ENCODE measurements at places on chromosomes 1 and 21.

GRCh38 chr1:17808816-17809215 is 53.7 kb downstream of the ACTL8 start:
- DNase-seq: no peak

- no peak for DNase-seq
Observed at GRCh38 chr21:33270986-33271385, 4.8 kb downstream of the IL10RB start.

GRCh38 chr1:150961756-150962155 is 12.9 kb downstream of the CERS2 start:
- DNase-seq: no peak

DNA sequence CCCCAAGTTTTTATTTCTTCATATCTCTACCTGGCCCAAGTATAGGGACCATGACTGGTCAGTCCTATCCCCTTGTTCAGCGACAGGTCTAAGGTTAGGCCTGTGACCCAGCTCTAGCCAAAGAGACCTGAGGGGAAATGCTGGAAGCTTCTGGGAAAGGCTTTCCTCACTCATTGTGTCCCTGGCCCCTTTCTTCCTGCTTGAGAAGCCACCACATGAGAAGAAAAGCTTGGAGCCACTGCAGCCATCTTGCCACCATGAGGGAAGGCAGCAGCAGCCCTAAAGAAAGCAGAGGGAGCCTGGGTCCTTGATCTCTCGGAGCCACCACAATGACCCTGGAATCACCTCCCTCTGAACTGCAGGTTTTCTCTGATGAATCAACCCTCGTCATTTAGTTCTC is 43.4 kb downstream of the ATF3 start:
- DNase-seq: no peak

GRCh38 chr21:44372616-44373015 is 19.2 kb downstream of the TRPM2 start:
- DNase-seq: no peak

DNA sequence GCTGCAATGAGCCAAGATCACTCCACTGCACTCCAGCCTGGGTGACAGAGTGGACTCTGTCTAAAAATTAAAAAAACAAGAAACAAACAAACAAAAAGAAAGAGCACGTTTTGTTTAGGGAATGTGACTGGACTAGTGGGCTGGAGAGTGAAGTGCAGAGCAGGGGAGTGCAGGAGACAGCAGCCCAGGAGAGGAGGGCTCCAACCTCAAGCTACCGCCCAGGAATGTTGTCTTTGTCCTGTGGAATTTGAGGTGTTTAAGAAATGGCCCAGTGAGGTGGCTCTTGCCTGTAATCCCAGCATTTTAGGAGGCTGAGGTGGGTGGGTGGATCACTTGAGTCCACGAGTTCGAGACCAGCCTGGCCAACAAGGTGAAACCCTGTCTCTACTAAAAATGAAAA is 42.4 kb upstream of the MTF2 start:
- DNase-seq: no peak

DNA sequence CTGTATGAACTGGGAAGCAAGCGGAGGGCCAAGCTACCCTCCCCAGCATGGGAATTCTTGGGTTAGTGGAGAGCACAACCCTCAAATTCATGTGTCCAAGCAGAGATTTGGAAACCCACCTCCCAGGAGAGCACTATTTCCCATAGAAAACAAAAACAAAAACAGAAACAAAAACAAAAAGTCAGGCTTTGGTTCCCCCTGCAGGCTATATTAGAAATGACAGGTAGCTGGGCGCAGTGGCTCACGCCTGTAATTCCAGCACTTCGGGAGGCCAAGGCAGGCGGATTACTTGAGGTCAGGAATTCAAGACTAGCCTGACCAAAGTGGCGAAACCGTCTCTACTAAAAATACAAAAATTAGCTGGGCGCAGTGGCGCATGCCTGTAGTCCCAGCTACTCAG is 10.8 kb downstream of the MINDY1 start:
- no peak for DNase-seq

GRCh38 chr1:61441723-61442262 is 283.1 kb downstream of the TM2D1 start:
- DNase-seq: no peak

DNA sequence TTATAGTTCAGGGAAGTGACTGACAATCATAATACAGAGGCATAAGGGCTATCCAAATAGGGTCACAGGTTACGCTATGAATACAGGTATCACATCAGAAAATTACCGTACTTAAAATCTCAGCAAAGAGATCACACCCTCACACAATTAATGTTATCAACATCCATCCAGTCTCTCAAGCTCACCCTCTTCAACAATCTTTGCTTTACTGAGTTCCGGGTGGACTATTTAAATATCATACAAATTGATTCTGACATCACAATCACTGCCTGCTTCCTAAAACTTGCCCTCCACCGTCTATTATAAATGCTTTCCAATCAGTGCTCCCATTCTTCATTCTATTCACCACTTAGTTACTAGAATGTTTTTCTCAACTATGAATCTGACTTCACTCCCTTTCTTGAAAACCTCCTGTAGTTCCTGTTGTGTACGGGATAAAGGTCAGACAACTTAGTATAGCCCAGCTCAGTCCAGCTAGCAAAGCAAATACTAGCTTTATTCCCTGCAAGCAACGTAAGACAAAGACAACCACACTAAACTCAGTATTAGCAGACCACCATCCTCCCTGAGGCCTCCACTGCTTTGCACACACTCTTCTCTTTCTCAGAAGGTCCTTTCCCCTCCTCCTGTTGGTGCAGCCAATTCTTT is 398.7 kb downstream of the SMYD3 start:
- DNase-seq: no peak

- DNase-seq: no peak
Observed at GRCh38 chr21:17981060-17981740, 162.0 kb upstream of the C21orf91 start.

DNA sequence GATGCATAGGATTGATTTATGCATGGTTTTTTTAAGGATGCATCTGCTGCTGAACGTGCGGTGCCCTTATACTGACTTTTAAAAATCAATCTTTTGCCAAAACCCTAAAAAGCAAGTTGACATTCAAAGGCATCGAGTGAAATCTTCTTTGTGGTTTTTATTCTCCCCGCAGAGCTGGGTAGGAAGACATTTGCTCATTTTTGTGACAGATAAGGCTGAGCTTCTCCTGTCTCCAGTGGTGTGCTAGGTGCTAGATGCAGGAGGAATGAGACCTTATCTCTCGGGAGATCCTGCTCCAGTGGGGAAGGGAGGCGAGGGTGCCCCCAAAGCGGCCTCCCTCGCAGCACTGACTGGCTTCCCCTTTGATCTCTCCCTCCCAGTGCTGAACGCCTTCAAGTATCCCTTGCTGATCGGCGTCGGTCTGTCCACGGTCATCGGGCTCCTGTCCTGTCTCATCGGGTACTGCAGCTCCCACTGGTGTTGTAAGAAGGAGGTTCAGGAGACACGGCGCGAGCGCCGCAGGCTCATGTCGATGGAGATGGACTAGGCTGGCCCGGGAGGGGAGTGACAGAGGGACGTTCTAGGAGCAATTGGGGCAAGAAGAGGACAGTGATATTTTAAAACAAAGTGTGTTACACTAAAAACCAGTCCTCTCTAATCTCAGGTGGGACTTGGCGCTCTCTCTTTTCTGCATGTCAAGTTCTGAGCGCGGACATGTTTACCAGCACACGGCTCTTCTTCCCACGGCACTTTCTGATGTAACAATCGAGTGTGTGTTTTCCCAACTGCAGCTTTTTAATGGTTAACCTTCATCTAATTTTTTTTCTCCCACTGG is 14.9 kb upstream of the CD101 start:
- no peak for DNase-seq

- no peak for DNase-seq
Observed at GRCh38 chr1:182668521-182669054, 15.8 kb downstream of the RGS8 start.

DNA sequence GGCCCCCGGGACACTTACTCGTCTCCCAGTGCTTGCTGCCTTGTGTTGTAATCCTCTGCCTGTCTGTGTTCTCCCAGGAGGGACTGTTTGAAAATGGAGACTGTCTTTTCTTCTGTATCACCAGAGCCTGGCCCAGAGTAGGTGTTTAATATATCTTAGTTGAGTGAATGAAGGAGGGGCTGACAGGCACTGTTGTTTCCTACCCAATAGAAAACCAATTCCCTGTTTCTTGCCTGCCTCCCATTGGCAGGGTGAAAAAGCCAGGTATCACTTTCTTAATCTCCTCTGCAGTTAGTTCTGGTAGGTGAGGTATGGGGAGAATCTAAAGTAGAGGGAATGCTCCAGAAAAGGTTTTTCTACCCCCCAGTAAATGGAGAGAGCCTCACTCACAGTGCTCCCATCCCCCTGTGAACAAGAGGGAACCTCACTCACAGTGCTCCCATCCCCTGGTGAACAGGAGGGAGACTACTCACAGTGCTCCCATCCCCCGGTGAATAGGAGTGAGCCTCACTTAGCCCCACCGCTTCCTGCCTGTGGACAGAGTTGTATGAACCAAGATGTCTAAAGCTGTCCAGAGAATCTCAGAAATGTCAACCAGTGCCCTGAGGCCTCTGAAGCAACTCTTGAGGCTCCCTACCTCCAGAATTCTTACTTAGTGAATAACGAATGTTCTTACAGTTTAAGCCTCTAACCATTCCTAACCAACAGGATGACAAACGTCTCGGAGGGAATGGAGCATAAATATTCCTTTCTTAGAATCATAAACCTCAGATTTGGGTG is at the start of gene GJA5:
TSS of gene GJA5 (minus strand) at position 122 of the 780 bp plus-strand sequence. CDS start 1,364 bp downstream, outside the sequence.
- DNase-seq: no peak

- no peak for DNase-seq
Observed at GRCh38 chr21:31354604-31355443, 10.8 kb upstream of the TIAM1 start.

- DNase-seq: no peak
Observed at GRCh38 chr1:48848035-48848434, 71.3 kb upstream of the BEND5 start.

GRCh38 chr1:204863024-204863423 is 7.6 kb upstream of the NFASC start:
- no peak for DNase-seq

GRCh38 chr21:34707876-34708325 is 39.1 kb downstream of the CLIC6 start:
- DNase-seq: no peak

- DNase-seq: no peak
Observed at GRCh38 chr1:27789540-27790041, 16.6 kb downstream of the STX12 start.

DNA sequence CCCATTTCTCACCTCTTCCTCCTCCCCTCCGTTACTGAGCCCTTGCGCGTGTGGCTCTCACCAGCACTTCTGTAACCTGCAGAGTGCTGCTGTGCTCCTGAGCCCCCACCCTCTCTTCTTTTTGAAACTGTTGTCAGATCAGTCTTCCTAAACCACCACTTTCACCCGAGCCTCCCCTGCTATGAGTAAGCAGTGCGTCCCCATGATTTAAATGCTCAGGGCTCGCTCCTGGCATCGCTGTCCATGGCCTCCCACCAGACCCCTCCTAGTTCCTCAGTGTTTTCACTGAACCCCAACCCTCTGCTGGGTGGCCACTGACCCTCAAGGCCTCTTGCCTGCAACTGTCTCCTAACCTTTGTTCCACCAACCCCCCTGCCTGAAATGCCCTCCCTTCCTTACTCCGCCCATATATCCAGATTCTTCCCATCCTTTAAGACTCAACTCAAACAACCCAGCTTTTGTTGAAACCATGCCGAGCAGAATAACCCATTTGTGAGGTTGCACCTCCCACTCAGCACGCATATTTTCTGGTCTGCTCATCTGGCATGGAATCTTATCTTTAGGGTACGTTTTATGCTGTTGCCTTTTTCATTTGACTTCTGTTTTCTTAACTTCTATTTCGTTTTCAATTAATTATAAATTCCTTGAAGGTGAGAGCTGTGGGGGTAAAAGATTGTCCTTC is 64.5 kb upstream of the FAM3B start:
- no peak for DNase-seq

GRCh38 chr1:44707112-44707881 is 23.7 kb downstream of the RNU5D-1 start:
- no peak for DNase-seq

GRCh38 chr1:27664291-27664690 is 7.7 kb downstream of the IFI6 start:
- DNase-seq: no peak

- DNase-seq: no peak
Observed at GRCh38 chr1:9241891-9242290, 7.3 kb downstream of the H6PD start.

GRCh38 chr1:75672528-75673393 is 51.7 kb upstream of the ACADM start:
- no peak for DNase-seq

Measured in NCI-H1930 (cell line).